Diencephalon (tissue), 1 donor: ENCODE measurements at places on chromosomes 1 and 21. TPM values are rescaled to one million over a fixed set of nuclear protein-coding genes. Genes with fewer than 3 reads are reported as not detected.

Gene KRTAP19-1
- not detected for total RNA-seq

Gene PLA2G2F
- not detected for total RNA-seq

Gene HSPB7
- 0.23 TPM for total RNA-seq

Gene EPHA8
- total RNA-seq, result 10.4 TPM

Gene RNU1-4
- under 0.01 TPM for total RNA-seq

Gene CLCA1
- not detected for total RNA-seq

Gene MCOLN2
- total RNA-seq, result not detected

Gene PLA2G2D
- total RNA-seq, result not detected

Gene CCDC30
- total RNA-seq, result 30.7 TPM

Gene PEX11B
- total RNA-seq, result 32.1 TPM

Gene EDARADD
- 1.8 TPM for total RNA-seq

Gene TENT5C
- 8.8 TPM for total RNA-seq

Gene ZBTB17
- total RNA-seq, result 23.8 TPM

Gene TTC22
- 1.2 TPM for total RNA-seq

Gene DNAJC6
- total RNA-seq, result 220 TPM

Gene FAM43B
- total RNA-seq, result 8.5 TPM

Gene PDE9A
- total RNA-seq, result 18.7 TPM

Gene GNG12
- 63.9 TPM for total RNA-seq

Gene TTLL7
- 97.6 TPM for total RNA-seq

Gene PCNT
- total RNA-seq, result 21.0 TPM

Gene ZYG11A
- total RNA-seq, result 0.92 TPM

Gene CFHR2
- not detected for total RNA-seq

Gene NUF2
- total RNA-seq, result 6.9 TPM
